ENCODE measurements at places on chromosomes 2 and 18.

GRCh38 chr2:105723431-105723830, 21.3 kb upstream of the NCK2 start:
- peaks cover 7% of the 10 kb centered on the region for H3K4me1 ChIP-seq
- DNase-seq: no peak
- no peaks in the 10 kb centered on the region for H3K27me3 ChIP-seq
- no peak overlapping the region for H3K27ac ChIP-seq
- H3K4me3 ChIP-seq: no peak overlapping the region

GRCh38 chr2:55111570-55112228, 61.4 kb upstream of the RTN4 start:
- H3K4me1 ChIP-seq: peaks cover 3% of the 10 kb centered on the region
- no peak overlapping the region for H3K27ac ChIP-seq
- no peak overlapping the region for H3K4me3 ChIP-seq

DNA sequence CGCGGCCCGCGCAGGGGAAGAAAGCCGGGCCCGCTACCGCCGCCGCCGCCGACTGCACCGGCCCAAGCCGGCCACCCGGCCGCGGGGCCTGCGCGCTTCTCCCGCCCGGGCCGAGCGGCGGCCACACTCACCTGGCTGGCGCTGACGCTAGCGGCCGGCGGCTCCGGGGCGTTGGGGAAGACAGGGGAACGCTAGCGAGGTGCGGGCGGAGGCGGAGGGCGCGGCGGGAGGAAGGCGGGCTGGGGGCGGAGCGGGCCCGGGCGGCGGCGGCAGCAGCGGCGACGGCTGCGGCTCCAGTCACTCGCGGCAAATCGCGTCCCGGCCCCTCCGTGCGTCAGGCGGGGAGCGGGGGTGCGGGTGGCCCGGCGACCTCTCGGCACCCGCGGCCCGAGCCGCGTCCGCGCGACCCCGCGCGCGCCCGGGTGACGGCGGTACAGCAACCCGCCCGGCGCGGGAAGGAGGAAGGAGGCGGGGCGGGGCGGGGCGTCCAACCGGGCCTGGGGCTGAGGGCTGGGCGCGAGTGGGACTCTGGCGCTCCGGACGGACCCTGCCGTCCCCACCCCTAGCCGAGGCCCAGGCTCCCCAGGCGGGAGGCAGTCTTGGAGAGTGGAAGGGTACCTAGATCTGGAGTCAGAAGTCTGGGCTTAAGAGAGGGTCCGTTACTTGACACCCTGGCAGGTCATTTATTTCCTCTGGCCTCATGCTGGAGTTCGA, at the start of gene SESTD1:
Gene SESTD1 (minus strand): TSS at position 465 of the 714 bp plus-strand sequence. CDS start 72,991 bp downstream, outside the sequence.
- peak within 1 kb of the TSS; percentile 80 for H3K4me3 ChIP-seq
- DNase-seq: peak; percentile 75
- peaks cover 20% of the 10 kb centered on the region for H3K27me3 ChIP-seq
- H3K4me1 ChIP-seq: peaks cover 20% of the 10 kb centered on the region
- H3K27ac ChIP-seq: peak within 1 kb of the TSS; percentile 48

DNA sequence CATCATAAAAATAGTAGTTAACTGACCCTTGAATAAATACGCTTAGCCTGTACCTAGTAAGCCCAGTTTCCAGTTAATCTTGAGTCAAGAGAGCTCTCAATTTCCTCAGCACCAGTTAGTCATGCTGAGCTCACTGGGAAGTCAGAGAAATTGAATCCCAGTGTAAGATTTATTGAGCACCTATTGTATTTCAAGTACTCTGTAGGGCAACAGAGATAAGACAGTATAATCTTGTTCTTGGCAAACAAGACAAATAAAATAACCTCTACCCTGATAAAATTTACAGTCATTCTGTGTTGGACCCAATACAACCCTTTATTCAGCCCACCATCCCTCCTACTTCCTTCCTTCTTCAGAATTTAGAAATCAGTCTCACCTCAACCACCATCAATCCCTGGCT, 71.9 kb upstream of the NRP2 start:
- no peaks in the 10 kb centered on the region for H3K36me3 ChIP-seq
- peaks cover 33% of the 10 kb centered on the region for H3K4me1 ChIP-seq
- no peak overlapping the region for H3K27ac ChIP-seq
- no peak overlapping the region for H3K4me3 ChIP-seq

GRCh38 chr2:160209516-160209856, 9.4 kb upstream of the ITGB6 start:
- H3K4me3 ChIP-seq: no peak overlapping the region
- peaks cover 33% of the 10 kb centered on the region for H3K4me1 ChIP-seq
- H3K27ac ChIP-seq: no peak overlapping the region
- peaks cover 4% of the 10 kb centered on the region for H3K27me3 ChIP-seq

DNA sequence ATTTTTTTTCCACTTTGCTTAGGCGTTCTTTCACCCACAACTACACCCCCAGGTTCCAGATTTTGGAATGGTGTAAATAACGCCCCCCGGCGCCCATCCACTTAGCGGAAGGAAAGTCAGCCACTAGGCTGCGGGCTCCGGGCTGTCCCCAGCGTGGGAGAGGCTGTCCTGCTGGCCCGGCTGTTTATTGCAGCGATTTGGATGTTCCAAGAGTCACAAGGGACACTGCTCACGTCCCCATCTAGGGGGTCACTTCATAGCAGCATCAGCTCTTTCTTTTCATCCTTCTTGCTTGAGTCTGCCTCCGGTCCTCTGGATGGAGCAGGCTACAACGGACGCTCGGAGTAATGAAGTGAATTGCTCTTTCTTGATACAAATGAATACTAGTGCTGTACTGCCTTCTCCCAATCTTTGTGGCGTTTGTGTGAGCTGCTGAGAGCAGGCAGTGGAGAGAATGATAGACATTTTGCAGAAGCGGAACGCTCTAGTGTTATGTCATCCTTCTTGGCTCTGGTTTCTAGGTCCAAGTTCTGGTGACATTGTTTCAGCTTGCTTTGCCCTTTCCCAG, 50.7 kb upstream of the PAIP2B start:
- DNase-seq: peak; percentile 46
- peaks cover 73% of the 10 kb centered on the region for H3K27me3 ChIP-seq
- no peaks in the 10 kb centered on the region for H3K36me3 ChIP-seq
- H3K4me1 ChIP-seq: peaks cover 14% of the 10 kb centered on the region

GRCh38 chr18:28075501-28075900, 101.4 kb downstream of the CDH2 start:
- no peak overlapping the region for H3K27ac ChIP-seq
- no peaks in the 10 kb centered on the region for H3K27me3 ChIP-seq
- no peaks in the 10 kb centered on the region for H3K36me3 ChIP-seq

- no peak overlapping the region for H3K27ac ChIP-seq
- H3K36me3 ChIP-seq: no peaks in the 10 kb centered on the region
- no peak for DNase-seq
- H3K4me3 ChIP-seq: no peak overlapping the region
- H3K27me3 ChIP-seq: peaks cover 39% of the 10 kb centered on the region
Observed at GRCh38 chr18:2376707-2377106, 194.6 kb downstream of the METTL4 start.

GRCh38 chr2:149080971-149081370, 42.5 kb downstream of the LYPD6B start:
- H3K36me3 ChIP-seq: no peaks in the 10 kb centered on the region
- H3K27me3 ChIP-seq: peaks cover 2% of the 10 kb centered on the region
- no peaks in the 10 kb centered on the region for H3K4me1 ChIP-seq
- H3K4me3 ChIP-seq: no peak overlapping the region

DNA sequence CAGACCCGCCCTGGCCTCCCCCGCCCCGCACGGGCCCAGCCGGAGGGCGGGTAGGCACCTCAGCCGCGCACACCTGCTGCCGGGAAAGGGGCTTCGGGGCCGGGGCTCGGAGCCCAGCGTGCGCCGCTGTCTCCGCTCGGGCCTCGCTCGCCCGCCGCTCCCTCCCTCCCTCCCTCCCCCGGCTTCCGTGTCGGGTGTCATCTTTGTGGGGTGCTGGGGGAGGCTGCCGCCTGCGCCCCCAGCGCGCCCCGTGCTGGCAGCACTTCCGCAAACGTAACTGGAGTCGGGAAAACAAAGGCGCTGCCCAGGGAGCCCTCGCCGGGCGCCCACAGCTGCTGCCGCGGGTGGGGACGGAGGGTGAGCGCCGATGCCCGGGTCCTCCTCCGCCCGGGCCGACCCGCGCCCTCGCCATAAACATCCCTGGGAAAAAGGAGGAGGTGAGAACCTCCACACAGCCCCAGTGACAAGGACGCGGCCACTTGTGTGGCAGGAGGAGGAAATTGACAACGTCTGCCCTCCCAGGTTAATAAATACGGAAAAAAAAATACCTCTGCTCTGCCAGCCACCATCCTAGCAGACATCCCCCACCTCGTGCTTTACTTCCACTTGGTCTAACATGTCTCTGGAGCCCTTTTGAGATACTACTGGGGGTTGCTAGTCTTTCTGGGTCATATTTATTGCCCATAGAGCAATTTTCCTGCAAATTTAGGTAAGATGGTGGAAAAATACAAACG, 550 bp downstream of the MFSD6 start:
- H3K36me3 ChIP-seq: peaks cover 7% of the 10 kb centered on the region
- DNase-seq: peak; percentile 82
- H3K27ac ChIP-seq: peak overlapping the region; percentile 90
- peaks cover 45% of the 10 kb centered on the region for H3K4me1 ChIP-seq

DNA sequence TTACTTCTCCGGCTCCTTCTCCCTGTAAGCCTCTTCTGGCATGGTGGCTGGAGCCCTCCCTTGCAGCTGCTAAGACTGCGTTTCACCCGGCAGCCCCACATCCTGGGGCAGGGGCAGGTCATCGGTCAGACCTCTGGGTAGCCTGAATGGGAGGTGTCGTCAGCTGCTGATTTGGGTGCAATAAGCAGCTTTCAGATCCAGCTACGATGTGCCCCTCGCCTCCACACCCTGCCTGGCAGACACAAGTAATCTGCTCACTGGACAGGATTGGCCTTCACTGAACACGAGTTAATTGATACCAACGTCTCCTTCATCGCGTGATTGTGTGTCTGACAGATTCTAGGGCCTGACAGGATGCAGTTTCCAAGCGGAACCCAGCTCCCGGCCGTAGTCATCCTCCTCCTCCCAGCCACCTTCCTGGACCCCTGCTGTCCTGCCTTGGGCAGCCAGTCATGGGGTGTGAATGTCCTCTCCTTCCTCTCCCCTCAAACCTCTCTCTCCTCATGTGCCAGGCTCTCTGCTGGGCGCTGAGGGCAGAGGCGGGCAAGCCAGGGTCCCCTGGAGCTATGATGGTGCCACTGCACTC, 18.9 kb upstream of the PDIA6 start:
- H3K4me1 ChIP-seq: peaks cover 7% of the 10 kb centered on the region
- H3K36me3 ChIP-seq: no peaks in the 10 kb centered on the region
- H3K27me3 ChIP-seq: peaks cover 10% of the 10 kb centered on the region
- H3K27ac ChIP-seq: no peak overlapping the region

DNA sequence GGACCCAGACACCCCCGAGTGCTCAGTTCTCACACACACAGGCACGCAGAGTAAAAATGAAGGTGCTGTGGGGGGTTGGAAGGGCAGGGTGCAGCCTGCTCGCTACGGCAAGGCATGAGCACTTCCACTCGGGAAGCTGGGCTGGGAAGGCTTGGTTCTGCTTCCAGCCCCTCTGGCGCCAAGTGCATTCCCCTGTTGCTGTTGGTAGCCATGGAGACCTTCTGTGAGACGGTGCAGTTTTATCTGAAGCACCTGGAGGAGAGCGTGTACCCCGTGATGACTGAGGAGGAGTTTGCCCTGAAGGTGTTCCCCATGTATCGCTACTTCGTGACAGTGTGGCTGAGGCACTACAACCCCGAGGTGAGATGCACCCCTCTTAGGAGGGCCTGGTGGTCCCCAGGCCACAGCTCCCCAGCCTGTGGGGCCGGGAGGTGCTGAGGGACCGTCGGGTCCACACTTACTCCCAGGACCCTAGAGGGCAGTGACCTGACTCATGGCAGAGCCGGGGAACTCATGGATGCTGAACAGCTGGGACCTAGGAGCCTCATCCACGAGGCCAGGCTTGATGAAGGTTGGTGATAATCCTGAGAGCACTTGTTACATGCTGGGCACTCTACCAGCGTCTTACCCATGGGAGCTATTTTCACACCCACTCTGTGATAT, 15.5 kb downstream of the MROH2A start:
- no peak overlapping the region for H3K27ac ChIP-seq
- no peaks in the 10 kb centered on the region for H3K36me3 ChIP-seq
- H3K4me3 ChIP-seq: no peak overlapping the region
- no peaks in the 10 kb centered on the region for H3K4me1 ChIP-seq

- DNase-seq: no peak
- no peaks in the 10 kb centered on the region for H3K4me1 ChIP-seq
- no peak overlapping the region for H3K4me3 ChIP-seq
- peaks cover 12% of the 10 kb centered on the region for H3K27me3 ChIP-seq
- no peak overlapping the region for H3K27ac ChIP-seq
- H3K36me3 ChIP-seq: no peaks in the 10 kb centered on the region
Observed at GRCh38 chr2:12847694-12848575, 131.2 kb downstream of the TRIB2 start.

DNA sequence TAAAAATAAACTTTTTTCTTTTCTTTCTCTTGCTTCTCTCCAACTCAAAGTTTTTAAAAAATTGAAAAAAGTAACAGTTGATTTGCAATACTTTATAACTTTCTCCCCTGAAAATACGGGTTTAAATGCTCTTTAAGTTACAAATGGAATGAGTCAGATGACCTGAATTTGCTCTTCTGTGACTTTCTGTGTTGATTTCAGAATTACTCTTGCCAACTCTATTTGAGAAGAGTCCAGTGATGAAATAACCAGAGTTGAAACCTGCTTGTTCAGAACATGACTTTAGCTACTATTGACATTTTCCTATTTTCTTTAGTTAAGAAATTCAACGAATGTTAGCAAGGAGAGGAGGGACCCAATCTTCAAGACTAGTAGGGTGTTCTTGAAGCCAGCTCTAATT, 146.1 kb upstream of the ZSWIM2 start:
- peaks cover 3% of the 10 kb centered on the region for H3K27me3 ChIP-seq
- DNase-seq: no peak
- no peaks in the 10 kb centered on the region for H3K36me3 ChIP-seq

DNA sequence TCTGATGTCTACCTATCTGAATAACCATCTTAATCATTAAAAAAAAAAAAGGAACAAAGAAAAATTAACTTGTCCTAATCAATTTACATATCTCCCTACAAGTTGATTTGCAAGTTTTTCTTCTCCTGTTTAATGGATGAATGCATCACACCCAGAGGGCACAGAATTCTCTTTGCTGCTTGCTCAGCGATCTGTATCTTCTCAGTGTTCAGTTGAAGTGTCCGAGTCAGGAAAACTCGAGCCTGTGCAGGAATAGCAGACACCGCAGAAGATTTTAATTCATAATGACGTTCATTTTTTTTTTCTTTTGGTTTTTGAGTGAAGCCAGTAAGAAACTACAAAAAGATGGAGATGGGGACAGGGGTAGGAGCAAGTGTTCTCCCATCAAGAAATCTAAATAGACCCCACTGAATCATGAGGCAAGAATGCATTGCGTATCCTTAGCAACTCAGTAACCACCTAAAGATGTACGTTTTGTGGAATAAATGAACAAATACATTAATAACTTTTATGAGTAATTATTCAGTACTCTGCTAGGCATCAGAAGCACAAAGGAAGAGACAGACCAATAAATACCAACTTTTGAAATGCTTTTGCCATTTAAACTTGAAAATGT, 675.5 kb downstream of the LRP1B start:
- no peak overlapping the region for H3K4me3 ChIP-seq
- no peaks in the 10 kb centered on the region for H3K4me1 ChIP-seq
- no peaks in the 10 kb centered on the region for H3K36me3 ChIP-seq
- H3K27ac ChIP-seq: no peak overlapping the region
- H3K27me3 ChIP-seq: no peaks in the 10 kb centered on the region

GRCh38 chr2:714005-714741, 37.0 kb upstream of the TMEM18 start:
- no peaks in the 10 kb centered on the region for H3K36me3 ChIP-seq
- H3K4me3 ChIP-seq: no peak overlapping the region
- H3K27ac ChIP-seq: no peak overlapping the region
- no peaks in the 10 kb centered on the region for H3K4me1 ChIP-seq

Measured in activated CD4-positive, alpha-beta T cell treated with anti-CD3 and anti-CD28 coated beads for 36 hours (primary cell).